ENCODE measurements at places on chromosomes 3 and 15.

GRCh38 chr3:72663429-72663828 is 184.8 kb downstream of the SHQ1 start:
- DNase-seq: no peak

DNA sequence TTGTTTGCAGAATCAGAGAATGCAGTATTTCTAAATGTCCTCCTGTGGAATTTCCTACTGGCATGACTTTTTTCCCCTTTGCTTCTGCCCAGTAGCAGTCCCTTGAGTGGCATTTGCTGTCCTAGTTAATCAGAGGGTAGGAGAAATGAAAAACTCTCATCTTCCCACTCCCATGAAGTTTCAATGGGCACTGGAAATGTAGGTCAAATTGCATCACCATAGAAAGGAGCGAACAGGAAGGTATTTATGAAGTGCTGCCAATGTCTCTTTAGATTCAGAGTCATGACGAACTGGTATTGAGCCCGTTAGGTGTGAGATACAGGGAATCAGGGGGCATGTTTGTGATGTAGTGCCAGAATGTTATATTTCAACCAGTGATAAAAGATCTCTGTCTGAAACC is 23.2 kb downstream of the ATXN7 start:
- DNase-seq: no peak

GRCh38 chr3:100185847-100186246 is 71.5 kb upstream of the FILIP1L start:
- no peak for DNase-seq

- no peak for DNase-seq
Observed at GRCh38 chr15:92805080-92805690, 94.9 kb upstream of the CHD2 start.

- DNase-seq: no peak
Observed at GRCh38 chr3:195238081-195238571, 32.8 kb downstream of the XXYLT1 start.

DNA sequence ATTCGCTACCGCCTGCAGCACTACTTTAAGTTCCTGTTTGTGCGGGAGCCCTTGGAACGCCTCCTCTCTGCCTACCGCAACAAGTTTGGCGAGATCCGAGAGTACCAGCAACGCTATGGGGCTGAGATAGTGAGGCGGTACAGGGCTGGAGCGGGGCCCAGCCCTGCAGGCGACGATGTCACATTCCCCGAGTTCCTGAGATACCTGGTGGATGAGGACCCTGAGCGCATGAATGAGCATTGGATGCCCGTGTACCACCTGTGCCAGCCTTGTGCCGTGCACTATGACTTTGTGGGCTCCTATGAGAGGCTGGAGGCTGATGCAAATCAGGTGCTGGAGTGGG is 995 bp downstream of the CHST14 start:
- DNase-seq: no peak

- DNase-seq: no peak
Observed at GRCh38 chr3:194318511-194319161, 32.5 kb downstream of the CPN2 start.

- DNase-seq: no peak
Observed at GRCh38 chr15:78239811-78240210, 5.4 kb upstream of the ACSBG1 start.

DNA sequence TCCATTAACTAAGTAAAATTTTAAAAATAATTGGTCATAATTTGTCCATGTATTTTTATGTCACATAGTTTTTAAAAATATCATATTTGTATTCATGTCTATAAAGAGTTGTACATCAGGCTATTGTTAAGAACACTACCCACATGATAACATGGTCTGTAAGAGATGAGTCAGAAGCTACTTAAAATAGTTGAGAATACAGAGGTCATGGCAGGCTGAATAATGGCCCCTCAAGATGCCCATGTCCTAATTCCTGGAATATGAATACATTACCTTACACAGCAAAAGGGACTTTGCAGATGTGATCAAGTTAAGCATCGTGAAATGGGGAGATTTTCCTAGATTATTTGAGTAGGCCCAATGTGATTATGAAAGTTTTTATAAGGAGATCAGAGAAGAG is 782.9 kb upstream of the GOLIM4 start:
- DNase-seq: no peak

DNA sequence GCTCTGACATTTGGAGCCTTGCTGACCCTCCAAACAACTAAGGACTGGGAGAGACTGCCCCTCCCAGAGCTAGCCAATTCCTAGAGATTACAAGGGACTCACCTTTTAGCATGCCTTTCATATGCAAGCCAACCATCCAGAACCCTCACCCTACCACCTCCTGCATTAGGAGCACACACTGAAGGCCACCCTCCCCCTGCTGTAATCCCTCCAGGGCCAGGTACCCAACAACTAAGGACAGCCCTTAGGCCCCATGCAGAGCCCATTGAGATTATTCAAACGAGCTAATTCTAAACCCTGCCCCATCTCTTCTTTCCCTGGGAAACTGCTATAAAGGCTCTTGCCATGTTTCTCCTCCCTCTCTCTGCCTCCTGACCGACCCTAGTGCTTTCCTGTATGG is 352.6 kb downstream of the ERC2 start:
- no peak for DNase-seq

- DNase-seq: no peak
Observed at GRCh38 chr3:32340039-32340438, 51.6 kb upstream of the CMTM7 start.

DNA sequence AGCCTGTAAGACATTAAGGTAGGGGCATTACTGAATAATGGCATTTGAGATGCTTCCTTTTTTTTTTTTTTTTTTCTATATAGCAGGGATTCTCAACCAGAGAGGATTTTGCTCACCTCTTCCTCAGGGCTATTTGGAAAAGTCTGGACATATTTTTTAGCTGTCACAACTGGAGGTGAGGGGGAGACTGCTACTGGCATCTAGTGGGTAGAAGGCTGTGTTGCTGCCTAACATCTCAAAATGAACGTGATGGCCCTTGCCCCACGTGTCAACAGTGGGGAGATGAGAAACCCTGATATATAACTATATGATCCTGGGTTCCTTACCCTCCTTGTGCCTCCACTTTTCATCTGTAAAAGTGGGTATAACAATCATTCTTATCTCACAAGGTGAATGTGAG is 71.9 kb downstream of the CADPS start:
- no peak for DNase-seq

GRCh38 chr3:38522002-38522401 is 25.9 kb downstream of the EXOG start:
- no peak for DNase-seq

DNA sequence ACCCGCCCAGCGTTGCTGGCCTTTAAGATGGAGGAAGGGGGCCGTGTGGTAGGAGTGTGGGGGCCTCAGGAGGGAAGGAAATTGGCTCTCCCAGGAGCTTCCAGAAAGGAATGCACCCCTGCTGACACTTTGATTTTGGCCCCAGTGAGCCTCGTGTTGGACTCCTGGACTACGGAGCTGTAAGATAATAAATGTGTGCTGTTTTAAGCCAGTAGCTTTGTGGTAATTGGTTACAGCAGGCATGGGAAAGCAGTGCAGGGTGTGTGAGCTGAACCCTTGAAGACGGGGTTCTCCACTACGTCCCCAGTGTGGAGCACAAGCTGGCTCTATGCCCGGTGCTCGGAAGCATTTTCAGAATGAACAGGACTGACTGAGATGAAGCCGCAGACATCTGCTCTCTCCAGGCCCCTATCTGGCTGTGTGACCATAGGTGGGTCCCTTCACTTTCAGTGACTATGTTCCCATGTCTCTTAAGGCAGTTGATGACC is 22.9 kb upstream of the CGNL1 start:
- no peak for DNase-seq

GRCh38 chr15:83762367-83762766 is 108.4 kb downstream of the ADAMTSL3 start:
- no peak for DNase-seq

DNA sequence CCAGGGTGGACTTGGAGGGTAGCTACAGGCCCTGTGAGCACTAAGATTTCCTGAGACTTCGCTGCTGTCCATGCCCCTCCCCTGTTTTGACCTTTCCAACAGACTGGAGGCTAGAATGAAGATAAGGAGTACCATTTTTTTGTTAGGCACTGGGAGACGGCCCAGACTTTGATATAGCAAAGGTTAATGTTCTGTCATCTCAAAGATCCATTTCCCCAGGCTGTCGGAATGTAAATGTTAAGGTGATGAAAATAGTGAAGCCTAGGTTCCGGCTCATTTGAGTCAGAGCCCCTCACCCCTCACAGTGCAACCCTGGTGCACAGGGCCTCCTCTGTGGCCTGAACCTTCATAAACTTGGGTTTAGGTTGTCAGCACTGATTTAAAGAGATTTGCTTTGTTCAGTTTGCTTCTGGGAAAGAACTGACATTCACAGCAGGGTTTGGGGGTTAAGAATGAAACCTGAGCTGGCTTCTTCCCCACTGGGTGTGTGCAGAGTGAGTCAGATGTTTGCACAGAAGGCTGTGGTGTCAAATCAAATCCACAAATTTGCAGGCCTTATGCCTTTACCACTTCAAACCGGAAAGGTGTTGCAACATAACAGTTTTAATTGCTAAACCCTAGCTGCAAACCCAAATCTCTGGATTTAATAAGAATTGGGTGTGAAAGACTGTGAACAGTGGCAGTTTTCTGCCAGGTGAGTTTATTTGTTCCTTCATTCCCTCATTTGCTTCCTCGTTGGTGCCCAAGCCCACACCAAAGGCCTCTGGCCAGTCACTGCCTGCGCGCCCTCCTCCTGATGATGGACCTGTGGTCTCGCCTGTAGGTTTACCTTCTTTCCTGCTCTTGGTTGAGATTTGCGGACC is 20.6 kb upstream of the KCTD6 start:
- peak; percentile 90 for DNase-seq

DNA sequence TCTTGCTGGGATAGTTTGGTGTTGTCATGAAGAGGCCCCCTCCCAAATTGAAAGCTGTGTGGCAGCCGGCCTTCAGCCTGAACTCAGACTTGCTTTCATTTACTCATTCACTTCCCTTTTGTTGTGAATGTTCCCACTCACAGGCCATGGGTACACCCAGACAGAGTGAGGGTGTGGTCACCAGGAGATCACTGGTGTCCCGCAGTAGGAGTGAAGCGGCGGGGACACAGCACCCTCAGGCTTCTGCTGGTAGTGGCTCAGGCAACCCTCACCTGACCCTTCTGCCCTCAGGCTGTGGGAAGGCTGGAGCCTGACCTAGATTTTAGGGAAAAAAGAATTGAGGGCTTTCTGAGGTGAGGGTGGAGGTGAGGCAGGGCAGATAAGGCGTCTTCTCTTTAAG is 244.4 kb downstream of the SOX2 start:
- no peak for DNase-seq

DNA sequence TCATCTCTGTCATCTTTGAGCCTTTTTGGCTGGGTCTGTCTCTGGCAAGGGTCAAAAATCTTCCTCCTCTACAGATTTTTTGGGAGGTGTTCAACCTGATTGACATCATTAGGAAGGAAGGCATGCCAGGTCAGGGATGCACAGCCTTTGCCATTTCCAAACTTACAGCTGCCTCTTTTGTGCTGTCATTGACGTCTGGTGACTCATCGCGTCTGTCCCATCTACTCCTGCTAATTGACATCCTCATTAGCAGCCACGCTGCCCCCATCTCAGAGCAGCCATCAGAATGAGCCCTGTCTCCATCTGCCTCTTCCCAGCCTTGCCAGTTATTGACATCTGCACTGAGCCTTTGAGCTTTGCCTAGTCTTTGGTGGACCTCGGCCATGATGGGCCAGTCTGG is 53.0 kb downstream of the PDIA5 start:
- no peak for DNase-seq

- no peak for DNase-seq
Observed at GRCh38 chr3:171345107-171345843, 114.9 kb downstream of the TNIK start.

GRCh38 chr3:46463120-46463867 is 1.4 kb downstream of the LTF start:
- no peak for DNase-seq
